ENCODE measurements at places on chromosomes 16 and 17.

- DNase-seq = no peak
Observed at GRCh38 chr17:77919276-77919675, 39.2 kb upstream of the TNRC6C start.

- DNase-seq = no peak
Observed at GRCh38 chr16:10613785-10614485, 33.5 kb upstream of the EMP2 start.

DNA sequence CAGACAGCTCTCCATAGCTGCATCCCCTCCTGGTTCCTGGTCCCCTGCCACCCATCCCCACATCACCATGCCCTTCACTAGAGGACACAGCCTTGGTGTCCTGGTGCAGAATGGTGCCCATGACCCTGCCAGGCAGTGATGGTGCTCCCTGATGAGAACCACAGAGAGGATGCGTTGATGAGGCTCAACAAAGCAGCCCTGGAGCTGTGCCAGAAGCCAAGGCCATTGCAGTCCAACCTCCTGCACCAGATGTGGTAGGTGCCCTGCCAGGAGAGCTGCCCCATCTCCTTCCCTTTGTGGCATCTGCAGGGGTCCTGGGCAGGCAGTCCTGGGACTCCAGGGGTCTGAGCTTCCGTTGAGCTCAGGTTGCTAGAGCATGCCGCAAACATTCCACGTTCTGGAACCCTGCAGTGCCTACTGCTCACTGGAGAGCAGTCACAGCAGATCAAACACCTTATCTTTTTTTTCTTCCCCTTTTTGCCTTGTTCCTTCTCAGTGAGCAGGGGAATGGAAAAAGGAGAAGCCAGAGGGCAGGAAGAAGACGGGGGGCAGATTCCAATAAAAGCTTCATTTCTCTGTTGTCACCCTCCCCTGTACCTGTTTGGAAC is 5.3 kb upstream of the EPN3 start:
- no peak for DNase-seq

- DNase-seq = no peak
Observed at GRCh38 chr17:41231731-41232130, 518 bp upstream of the KRTAP9-3 start.

DNA sequence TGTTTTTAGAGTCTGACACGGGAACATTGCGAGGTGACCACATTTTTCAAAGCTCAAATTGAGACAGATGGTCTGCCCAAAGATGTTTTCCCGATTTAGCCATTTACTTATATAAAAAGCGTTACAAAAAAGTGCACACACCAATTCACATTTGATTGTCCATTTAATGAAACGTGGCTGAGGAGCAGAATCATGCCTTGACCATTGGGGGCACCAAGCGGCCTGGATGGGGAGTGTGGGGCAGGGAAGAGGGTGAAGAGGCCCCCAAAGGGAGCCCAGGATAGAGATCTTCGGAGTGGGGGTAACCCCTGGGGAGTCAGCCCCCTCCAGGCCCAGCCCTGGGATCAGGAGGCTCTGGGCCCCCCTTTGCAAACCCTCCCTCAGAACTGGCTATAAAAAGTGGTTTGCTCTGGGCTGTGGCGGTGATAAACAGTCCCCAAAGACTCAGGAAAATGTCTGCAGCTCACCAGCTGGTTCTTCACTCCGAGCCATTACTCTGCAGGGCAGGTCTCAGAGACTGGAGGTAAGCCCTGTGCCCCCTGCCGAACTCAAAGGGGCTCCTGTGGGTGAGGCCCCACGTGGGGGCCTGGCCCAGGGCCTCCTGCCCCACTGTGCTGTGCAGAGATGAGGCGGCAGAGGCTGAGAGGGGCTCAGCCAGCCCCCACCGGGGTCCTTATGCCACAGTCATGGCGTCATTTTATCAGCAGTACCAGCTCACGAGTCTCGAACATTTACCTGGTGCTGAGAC is 105.9 kb upstream of the SEC14L1 start:
- DNase-seq = no peak

DNA sequence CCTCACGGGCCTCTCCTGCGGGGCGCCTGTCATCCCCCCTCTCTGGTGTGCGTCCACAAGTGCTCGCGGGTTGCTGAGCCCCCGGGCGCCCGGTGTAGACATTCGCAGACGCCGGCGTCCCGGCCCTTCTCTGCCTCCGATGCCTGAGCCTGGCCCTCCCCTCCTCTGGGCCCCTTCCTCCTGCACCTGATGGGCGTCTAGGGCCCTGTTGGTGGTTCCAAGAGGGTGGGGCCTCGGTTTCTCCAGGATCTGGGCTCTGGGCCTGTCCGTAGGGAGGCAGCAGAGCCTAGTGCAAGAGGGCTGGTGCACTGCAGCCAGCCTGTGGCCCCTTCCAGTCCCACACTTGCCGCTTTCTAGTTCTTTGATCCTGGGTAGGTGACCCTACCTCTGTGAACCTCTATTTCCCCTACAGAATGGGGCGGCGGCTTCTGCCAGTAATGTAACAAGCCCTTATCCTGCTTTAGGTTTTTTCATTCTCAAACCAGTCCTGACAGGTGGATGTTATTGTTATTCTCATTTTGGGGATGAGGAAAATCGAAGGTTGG is 623 bp downstream of the E4F1 start:
- DNase-seq = no peak

GRCh38 chr17:80946449-80946848 is 45.2 kb upstream of the CHMP6 start:
- DNase-seq = no peak

DNA sequence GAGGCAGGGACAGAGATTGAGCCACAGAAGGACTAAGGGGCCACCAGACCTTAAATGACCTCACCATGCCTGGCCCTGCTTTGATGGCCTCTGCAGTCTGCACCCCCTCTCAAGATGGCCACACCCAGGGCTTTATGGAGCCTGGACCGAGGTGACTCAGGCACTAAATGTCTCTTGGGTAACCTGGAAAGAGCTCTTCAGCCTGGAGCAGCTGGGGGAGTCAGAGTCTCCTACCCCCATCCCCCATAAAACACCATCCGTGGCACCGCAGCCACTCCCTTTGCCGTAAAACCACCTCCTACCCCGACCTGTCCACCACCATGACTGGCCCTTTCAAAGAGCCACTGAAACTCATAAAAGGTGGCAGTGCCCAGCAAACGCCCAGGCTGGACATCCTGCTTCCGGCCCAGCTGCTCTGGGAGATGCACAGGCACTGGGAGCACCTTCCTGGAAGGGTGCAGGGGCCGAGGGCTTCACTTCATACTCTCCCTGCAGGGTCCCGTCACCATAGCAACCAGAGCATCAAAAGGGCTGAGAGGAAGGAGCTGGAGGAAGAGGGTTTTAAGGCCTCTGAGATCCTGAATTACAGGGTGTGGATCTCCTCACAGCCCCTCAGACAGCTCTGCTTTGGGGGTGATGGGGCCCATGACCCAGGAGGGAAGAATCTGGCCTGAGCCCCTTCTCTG is 22.3 kb downstream of the FOXN1 start:
- no peak for DNase-seq

- DNase-seq = no peak
Observed at GRCh38 chr17:63423251-63423950, 22.7 kb downstream of the CYB561 start.

DNA sequence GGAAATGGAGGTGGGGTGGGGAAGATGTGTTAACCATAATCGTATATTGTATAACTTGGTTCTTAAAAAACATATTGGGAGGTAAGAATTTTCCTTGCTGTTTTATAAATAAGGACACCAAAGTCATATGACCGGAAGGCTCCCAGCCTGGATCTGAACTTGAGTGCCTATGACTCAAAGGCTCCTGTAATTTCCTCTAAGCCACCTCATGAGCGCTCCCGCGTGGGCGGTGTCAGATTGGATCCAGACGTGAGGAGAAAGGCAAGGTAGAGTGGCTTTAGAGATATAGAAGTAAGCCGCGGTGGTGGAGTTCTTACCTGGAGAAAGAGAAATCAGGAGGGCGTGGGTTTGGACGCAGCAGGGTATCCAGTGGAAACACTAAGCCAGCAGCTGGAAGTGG is 196.2 kb upstream of the NLRP1 start:
- DNase-seq = no peak

DNA sequence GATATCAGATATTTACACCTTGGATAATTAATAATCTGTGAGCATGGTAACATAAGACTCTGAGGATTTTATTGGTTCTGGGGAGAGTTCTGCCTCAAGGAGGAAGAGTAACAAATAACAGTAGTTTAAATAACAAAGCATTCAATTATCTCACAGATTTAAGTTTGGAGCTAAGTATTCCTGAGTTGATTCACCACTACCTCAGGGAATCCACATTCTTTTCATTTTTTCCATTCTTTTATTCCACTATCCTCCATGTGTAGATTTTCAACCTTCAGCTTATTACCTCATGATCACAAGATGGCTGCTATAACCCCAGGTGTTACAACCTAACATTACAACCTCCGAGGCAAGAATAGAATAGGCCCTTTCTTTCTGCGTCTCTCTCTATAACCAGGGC is 252.2 kb upstream of the TOX3 start:
- DNase-seq = no peak

DNA sequence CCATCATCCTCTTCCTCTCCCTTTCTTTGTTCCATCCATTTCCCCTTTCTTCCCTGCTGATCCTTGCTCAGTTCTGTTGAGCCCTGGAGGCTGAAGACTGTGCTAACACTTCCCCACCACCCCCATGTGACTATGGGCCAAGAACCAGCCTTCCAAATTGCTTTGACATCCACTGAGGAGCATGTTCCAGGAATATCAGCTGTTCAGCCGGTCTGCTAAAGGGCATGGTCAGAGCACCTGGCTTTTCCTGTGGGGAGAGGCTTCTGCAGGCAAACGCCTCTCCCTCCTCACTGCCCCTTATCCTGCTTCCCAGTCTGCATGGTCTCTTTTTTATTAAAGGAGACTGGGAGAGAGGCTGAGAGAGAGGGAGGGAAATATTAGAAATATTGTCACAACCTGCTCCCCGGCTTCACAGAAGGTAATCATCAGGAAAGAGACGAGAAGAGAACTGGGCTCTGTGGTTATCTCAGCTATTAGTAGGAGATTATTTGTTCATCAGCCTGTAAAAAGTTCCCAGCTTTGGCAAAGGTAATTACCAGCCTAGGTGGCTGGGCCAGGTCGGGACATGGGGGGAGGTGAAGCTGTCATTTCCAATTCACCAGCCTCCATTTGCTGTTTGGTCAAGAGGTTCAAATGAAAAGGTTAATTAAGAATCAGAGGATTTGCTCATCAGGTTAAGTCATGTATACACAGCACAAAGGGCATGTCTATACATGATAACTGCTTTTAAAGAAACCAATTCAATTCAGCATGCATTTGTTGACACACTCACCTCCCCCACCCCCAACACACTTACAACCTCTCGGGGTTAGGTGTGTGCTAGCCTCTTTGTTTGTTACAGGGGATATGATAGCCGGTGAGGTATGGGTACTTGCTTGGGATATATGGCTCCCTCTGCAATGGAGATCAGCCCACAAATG is 83.7 kb upstream of the CRHR1 start:
- DNase-seq = no peak

GRCh38 chr16:87063543-87063942 is 253.6 kb downstream of the C16orf95 start:
- no peak for DNase-seq

DNA sequence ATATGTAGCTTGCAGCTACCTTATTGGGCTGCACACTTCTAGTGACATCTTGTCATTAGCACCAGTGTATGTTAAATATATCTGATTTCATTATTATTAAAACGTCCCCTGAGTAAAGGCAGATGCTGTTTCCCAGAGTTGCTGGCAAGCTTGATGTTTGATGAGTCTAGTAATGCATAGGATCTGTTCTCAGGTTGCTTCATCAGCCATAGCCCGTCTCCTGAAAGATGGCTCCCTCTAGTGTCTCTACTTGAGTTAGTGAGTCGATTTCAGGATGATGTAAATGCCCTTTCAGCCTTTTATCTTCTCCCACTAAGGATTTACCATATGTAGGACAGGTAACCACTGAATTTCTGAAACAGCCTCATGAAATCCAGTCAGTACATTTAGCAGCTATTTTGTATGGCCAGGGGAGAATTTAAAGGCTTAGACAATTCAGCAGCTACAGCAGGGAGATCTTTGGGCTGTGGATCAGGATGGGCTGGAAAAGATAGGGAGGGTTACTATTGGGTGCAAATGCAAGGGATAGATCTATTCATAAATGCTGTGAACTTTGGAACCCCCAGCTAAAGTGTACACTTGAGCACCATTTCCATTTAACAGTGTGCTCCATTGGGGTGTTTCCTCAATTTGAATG is 376.3 kb downstream of the CNTNAP4 start:
- DNase-seq = peak; percentile 68

GRCh38 chr17:29007860-29008455 is 2.1 kb upstream of the SEZ6 start:
- no peak for DNase-seq

GRCh38 chr16:2979669-2980226 is 498 bp downstream of the PKMYT1 start:
- no peak for DNase-seq

DNA sequence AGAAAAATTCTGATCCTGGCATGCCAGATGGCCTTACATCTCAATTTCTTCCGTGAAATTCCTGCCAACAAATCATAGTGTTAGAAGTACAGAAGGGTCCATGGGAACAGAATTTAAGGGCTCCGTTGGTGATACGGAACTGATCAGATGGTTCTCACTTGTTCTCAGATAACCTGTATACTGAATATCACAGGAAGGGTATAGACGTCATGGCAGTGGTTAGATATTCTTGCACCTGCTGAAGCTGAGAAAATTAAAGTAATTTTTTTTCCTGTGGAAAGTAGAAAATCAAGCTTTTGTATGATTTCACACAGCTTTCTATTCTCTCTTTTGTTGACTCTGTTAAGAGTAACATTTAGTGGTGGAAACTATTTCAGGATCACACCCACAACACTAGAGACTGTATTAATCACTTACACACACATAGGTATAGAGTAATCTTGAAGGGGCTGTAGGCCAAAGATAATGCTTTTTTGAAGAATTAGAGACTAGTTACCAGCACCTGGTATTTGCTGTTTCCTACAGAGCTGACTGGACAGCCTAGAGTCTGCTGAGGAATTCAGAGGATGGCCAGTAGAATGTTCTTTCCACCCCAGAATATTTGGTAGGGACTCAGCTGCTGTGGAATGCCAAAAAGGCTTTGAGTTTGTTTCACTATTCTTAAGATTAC is 7.5 kb downstream of the TENT4B start:
- DNase-seq = no peak

GRCh38 chr17:15942207-15942833 is 2.6 kb upstream of the ADORA2B start:
- no peak for DNase-seq

DNA sequence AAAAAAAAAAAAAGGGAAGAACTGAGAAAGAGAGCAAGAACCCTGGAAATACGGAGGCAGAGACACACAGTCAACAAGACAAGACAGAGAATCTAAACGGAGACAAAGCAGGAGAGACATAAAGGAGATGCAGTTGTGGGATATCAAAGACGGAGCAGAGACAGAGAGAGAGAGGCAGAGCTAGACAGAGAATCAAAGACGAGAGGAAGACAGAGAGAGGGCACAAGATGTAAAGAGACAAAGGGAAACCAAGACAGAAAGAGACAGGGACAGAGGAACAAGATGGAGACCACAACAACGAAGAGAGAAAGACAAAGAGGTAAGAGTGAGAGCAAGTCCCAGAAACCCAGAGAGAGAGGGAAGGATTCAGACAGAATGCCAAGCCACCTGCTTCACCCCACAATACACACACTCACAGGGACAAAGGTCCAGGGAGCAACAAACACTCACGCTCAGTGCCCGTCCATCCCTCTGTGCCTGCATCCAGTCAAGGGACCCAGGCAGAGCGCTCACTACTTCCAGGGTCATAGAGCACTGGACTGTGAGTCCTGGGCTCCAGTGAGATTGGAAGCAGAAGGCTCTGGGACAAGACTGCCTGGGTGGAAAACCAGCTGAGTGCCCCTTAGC is 88.9 kb downstream of the C16orf78 start:
- DNase-seq = no peak

GRCh38 chr17:57915985-57916757 is 39.0 kb downstream of the CUEDC1 start:
- DNase-seq = peak; percentile 79

All from NCI-H2081 treated with DMSO at 0.1 percent for 48 hours (cell line).